ENCODE measurements at places on chromosomes 3 and 15.

- DNase-seq: no peak
Measured at GRCh38 chr15:98018761-98019351, 58.4 kb downstream of the ARRDC4 start.

DNA sequence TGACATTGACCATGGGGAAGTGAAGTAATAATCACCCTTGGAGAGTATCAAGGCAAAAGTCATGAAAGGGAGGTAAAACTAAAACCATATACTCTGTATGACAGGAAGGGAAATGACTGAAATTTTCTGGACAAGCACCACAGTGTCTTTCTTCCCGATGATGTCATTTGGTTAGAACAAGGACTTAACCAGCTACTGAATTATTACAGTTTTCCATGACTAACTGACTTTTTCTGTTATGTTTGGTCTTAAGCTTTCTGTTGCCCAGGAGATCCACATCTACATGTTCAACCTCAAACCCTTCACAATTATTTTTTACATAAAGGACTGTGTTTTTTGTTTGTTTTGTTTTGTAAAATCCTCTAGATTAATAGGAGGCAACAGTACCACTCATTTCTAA, 191.9 kb upstream of the IL12A start:
- DNase-seq: no peak

- DNase-seq: no peak
Measured at GRCh38 chr3:36135863-36136262, 244.4 kb upstream of the STAC start.

DNA sequence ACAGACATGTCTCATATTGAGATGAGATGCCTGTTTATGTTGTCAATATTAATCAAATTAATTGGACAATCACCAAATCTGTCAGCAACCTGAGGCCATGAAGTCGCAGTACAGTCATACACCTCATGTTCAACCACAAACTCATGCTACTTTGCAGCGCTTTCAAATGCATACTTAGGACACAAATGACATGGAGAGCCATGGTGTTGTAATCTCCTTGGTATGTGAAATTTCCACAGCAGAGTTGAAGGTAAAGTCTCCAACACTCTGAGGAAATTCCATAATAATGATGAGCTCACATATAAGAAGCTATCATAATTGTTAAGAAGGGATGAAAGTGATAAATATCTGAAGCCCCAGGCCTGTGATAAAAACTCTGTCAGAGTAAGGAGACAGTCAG, 873.9 kb downstream of the MCTP2 start:
- no peak for DNase-seq

GRCh38 chr15:101476756-101477155, 12.8 kb downstream of the PCSK6 start:
- no peak for DNase-seq

GRCh38 chr15:63595688-63596087, 1.5 kb upstream of the FBXL22 start:
- DNase-seq: no peak

GRCh38 chr3:11379238-11379823, 107.1 kb downstream of the ATG7 start:
- peak; percentile 28 for DNase-seq

- peak; percentile 95 for DNase-seq
Measured at GRCh38 chr3:42502429-42503250, at the start of gene VIPR1. TSS of gene VIPR1 (plus strand) at chr3:42502643. CDS start at chr3:42502736, 93 bp downstream.

- no peak for DNase-seq
Measured at GRCh38 chr3:112786002-112786590, 60.6 kb downstream of the CD200R1L start.

- DNase-seq: no peak
Measured at GRCh38 chr3:122151480-122151879, 32.0 kb upstream of the CASR start.

DNA sequence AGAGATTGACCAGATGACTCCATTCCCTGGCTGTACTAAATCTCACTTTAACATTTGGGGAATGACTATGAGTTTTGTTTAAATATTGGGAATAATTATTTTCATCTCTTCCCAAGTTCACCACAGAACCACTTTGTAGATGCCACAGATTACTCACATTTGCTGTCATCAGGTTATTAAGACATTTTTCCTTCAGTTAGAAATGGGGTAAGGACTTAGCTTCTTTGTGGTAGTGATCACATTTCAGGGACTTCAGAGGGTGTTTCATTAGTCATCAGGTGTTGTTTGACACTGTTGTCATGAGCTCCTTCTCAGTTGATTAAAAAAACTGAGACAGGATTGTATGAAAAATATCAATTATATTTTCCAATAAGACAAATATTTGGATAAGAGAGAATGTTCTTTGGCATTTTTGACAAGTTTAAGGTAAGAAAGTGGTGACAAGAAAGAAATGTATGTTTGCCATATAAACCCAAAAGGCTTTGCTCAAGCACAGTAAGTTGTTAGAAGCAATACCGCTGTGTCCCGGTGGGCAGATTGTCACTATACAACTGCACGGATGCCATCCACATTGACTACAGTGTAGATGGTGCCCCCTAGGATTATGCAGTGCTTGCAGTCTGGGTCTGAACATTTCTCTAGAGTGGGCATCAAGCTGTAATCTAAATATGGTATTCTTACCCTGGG, 22.3 kb downstream of the FBXL2 start:
- DNase-seq: no peak

DNA sequence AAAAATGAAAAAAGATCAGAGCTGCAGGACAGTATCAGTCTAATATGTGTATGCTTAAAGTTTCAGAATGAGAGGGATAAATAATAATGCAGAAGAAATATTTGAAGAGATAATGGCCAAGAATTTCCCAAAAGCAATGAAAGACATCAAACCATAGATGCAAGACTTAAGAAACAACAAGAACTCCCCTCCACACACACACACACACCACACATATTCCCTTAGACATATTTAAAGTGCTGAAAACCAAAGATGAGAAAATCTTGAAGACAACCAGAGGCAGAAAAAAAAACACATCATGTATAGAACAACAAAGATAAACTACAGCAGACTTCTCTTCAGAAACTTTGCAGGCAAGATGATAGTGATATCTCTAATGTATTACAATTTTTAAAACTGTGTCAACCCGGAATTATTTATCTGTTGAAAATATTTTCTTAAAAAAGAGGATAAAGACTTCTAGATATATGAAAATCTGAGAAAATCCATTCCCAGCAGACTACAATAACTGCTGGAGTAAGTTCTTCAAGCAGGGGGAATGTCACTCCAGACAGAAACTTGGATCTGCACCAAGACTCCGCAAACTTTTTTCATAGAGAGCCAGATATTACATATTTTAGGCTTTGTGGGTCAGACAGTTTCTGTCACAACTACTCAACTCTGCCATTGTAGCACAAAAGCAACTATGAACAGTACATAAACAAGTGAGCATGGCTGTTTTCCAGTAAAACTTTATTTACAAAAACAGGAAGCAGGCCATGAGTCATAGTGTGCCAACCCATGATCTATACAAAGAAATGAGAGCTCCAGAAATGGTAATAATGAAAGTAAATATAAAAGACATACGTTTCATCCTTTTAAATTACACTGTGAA, 223.4 kb upstream of the CGNL1 start:
- no peak for DNase-seq

DNA sequence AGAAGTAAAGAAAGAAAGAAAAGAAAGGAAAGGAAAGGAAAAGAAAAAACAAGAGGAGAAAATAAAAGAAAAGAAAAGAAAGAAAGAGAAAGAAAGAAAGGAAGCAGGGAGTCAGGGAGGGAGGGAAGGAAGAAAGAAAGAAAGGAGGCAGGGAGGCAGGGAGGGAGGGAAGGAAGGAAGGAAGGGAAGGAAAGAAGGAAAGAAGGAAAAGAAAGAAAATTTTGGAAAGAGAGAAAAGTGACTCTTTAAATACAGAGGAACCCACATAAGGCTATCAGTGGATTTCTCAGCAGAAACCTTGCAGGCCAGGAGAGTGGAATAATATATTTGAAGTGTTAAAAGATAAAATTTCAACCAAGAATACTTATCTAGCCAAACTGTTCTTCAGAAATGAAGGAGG, 44.2 kb upstream of the GNB4 start:
- DNase-seq: no peak

GRCh38 chr3:197458179-197458707, 97.5 kb downstream of the BDH1 start:
- DNase-seq: peak; percentile 40

DNA sequence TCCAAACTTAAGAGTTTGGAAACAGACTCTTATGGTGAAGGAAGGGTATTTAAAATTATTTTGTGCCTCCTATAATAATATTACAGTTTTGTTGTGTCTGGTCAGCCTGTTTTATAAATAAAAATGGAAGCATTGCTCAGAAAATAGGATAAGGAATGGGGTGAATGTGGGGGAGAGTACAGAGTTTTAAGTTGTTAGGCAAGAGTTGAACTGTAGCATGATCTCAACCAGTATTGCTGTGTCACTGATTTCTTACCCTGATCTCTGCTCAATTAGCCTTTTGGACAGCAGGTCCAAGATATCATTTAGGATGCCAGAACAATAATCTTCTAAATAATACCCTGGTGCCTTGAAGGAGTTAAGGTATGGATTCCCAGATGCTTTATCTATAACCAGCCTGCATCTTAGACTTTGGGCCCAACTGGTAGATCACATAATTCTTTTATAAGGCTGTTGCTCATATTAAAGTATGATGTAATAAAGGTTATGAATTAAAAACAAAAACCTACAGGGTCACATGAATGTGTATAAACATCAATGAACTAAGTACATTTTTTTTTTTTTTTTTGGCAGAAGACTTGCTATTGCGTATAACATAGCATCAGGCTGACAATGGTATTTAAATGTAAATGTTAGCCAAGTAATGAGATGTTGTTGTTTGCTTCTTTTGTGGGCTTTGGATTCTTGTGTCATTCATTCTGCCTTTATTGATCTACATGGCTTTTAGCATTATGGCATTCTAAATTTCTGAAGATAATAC, 70.0 kb downstream of the MITF start:
- no peak for DNase-seq

GRCh38 chr3:172324611-172325203, 123.5 kb downstream of the GHSR start:
- DNase-seq: no peak
